ENCODE measurements at places on chromosomes 3 and 15.

- peak; percentile 37 for DNase-seq
Measured at GRCh38 chr3:46946856-46947545, 29.5 kb downstream of the CCDC12 start.

DNA sequence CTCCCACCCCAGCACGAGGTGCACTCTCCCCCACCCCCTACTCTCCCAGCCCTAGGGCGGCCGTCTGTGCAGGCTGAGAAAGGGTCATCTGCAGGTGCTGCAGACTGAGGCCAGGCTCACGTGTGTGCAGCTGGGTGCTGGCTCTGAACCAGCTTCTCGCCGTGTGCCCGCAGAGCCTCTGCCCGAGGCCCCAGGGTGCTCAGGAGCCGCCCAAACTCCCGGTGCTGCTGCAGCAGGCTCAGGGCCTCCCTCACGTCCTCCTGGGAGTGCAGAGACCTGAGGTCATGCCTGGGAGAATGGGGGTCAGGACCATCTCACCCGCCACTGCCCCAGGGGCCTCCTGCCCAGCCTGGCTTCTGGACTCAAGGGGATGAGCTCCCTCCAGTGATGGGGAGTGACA lies 17.2 kb downstream of the SPTBN5 start:
- no peak for DNase-seq

DNA sequence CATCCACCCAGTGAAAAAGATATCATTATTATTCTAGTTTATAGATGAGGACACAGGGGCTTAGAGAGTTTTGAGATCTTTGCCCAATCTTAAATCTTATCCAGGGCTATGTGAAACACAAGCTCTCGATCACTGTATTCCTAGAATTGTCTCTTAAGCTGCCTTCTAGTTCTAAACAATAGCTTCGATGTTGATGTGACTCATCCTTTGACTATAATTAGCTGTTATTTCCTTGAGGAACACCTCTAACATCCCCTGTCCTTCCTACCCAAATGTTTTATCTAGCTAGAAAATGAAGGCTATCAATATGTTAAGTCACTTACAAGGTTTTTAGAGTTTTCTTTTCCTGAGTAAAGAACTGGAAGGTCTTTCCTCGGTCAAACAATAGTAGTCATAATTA lies 83.1 kb upstream of the STAC start:
- no peak for DNase-seq

DNA sequence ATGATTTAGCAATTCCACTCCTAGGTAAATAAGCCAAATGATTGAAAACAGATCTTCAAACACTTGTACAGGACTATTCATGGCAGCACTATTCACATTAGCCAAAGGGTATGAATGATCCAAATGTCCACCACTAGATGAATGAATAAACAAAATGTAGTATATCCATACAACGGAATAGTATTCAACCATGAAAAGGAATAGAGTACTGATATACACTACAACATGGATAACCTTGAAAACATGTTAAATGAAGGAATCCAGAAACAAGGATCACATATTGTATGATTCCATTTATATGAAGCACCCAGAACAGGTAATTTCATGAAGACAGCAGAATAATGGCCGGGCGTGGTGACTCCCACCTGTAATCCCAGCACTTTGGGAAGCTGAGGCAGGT lies 78.2 kb upstream of the IGF1R start:
- DNase-seq: no peak

DNA sequence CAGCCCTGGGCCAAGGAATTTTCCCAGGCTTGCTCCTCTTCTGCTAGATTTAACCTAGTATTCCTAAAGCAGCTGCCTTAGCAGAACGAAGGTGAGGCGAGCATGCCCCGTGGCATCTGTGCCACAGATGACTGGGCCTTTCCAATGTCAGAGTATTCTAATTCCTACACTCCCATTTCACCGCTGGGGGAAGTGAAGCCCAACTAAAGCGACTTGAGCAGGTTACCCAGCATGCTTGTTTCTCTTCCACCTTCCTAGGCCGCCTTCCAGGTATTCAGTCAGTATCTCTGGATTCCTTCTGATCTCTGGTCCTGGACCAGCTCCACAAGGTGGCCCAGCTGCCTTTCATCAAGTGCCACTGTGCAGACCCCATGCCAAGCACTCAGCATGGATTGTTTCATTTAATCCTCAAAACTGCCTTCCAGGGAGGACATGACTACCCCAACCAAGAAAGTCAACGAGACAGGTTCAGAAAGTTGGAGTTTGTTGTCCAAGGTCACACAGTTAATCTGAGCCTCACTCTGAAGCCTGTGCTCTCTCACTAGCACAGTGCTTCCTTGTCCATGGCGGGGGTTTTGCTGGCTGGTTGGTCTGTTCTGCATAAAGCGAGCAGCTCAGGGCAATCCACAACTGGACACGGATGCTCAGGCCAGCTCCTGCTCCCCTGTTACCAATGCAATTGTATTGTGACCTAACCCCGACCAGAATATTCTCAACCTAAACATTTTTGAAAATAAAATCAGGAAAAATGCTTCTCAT lies 15.1 kb downstream of the MYO5C start:
- DNase-seq: no peak

DNA sequence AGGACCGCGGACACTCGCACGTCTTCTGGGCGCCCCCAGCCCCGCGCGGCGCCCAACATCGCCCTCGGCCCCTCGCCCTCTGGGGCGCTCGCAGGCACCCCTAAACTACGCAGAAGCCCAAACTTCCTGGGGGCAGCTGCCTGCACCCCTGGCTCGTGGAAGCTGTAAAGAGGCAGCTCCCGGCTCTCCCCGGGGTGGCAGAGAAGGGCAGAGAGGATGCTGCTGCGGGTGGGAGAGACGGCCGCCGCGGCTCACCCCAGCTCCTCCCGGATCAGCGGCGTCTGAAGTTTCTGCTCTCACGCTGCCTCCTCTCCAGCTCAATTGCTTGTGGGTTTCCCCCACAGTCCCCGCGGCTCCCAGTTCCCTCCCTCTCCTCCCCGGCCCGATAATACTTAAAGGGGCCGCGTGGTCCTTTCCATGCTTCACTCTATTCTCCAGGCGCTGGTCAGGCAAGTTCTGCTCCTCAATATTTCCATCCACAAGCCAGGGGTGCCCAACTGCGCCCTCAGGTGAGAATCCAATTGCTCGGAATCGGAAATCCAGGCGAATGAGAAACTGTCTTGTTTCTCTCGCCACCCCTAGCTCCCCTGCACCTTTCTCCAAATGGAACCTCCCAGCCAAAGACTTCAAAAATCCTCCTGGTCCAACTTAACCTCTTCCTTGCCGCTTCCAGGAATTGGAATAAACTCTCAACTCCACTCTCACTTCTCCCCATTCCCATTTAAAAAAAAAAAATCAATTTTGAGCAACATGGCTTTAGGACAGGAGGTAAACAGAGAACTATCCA lies 748.5 kb downstream of the ROBO1 start:
- no peak for DNase-seq

DNA sequence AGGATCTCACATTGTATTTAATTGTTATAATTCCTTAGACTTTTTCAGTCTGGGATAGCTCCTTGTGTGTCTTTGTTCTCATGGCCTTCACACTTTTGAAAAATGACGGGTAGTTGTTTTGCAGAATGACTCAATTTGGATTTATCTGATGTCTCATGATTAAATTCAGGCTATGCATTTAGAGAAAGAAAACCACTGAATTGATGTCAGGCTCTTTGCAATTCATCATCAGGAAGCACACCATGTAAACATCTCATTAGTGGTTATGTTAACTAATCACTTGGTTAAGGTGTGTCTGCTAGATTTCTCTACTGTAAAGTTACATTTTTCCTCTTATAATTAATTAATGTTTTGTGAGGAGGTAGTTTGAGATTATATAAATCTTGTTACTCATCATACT lies 8.0 kb upstream of the SLC22A13 start:
- DNase-seq: no peak

GRCh38 chr3:177930771-177931170 lies 605.5 kb upstream of the KCNMB2 start:
- no peak for DNase-seq

DNA sequence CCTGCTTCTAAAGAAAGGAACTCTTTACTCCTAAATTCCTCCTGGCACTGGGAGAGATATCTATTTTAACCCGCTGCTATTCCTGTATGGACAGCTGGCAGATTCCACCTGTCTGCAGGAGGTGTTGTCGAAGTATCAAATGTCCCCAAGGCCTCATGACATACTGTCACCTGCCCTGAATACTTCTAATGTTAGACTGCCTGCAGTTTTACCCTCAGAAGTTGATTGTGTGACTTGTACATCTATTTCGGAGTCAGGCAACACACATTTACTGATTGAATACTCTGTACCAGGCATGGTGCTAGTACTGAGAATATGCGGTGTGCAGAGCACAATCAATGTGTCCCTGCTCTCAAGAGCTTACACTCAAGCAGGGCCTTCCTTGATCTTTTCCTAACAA lies 38.6 kb downstream of the PDZRN3 start:
- no peak for DNase-seq

GRCh38 chr3:165383381-165383780 lies 187.2 kb upstream of the SLITRK3 start:
- DNase-seq: no peak

- DNase-seq: no peak
Measured at GRCh38 chr15:67144609-67145311, 79.4 kb downstream of the SMAD3 start.

Measured in stimulated activated effector memory CD8-positive, alpha-beta T cell treated with anti-CD3 and anti-CD28 coated beads, Interleukin-12 subunit alpha, Interleukin-12 subunit beta, amount 100 ng/mL, for 72 hours (primary cell).